ENCODE measurements at places on chromosomes 16 and 17.
A peak's percentile ranks its signal among the peaks of the same experiment; 100 is the strongest.

DNA sequence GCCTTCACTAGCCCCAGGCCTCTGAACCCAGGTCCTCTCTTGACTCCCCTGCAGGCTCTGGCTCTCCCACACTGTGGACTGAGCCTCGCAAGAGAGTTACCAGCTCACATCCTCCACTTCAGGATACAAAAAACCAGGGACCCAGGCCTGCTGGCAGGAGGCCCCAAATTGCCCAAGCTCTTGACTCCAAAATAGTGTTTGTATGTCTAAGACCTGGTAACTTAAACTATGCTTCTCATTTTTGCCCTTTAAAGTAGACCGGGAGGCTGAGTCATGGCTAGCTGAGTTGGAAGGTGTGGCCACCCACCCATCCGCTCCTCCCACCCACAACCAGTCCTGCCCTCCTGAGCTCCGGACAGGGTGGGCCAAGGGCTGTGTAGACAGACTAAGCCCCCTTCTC, 250.0 kb downstream of the SOX9 start:
- DNase-seq, result no peak

GRCh38 chr17:66564992-66565465, 262.6 kb downstream of the PRKCA start:
- no peak for DNase-seq

DNA sequence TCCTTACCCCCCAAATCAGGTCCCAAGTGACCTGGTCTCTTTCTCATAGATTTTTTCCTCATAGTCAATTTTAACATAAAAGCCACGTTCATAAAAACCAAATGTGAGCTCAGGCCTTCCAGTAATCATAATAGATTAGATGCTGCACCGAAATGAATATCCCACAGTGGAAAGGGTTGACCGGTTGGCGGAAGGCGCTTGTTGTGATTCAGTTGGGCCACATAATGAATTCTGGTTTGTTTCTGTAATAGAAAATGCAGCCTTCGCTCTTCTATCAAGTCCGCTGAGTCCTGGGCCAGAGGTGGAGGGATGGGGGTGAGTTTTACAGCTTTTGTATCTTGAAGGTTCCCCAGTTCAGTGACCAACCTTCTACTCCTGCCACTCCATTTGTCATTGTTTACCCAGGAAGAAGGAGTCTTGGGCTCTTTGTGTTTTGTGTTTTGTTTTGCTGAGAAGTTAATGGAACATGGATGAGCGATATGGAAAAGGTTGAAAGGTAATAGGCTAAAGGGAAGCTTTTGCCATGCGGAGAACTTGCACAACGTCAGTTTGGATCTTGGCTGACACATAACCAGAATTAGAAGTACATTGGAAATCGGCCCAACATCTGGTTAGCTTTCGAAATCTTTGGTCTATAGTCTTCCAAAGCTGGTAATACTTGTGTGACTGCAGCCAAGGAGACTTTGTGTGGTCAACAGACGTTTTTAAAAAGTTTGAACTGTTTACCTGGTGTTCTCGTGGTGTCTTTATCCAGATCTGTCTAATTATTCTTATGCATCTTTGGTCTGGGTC, 89.5 kb downstream of the CLEC16A start:
- DNase-seq, result no peak

- no peak for DNase-seq
These were observed at the start of gene CAVIN1 for GRCh38 chr17:42422958-42423712. CAVIN1 (minus strand) TSS chr17:42423256; CDS start chr17:42423097, 159 bp downstream.

DNA sequence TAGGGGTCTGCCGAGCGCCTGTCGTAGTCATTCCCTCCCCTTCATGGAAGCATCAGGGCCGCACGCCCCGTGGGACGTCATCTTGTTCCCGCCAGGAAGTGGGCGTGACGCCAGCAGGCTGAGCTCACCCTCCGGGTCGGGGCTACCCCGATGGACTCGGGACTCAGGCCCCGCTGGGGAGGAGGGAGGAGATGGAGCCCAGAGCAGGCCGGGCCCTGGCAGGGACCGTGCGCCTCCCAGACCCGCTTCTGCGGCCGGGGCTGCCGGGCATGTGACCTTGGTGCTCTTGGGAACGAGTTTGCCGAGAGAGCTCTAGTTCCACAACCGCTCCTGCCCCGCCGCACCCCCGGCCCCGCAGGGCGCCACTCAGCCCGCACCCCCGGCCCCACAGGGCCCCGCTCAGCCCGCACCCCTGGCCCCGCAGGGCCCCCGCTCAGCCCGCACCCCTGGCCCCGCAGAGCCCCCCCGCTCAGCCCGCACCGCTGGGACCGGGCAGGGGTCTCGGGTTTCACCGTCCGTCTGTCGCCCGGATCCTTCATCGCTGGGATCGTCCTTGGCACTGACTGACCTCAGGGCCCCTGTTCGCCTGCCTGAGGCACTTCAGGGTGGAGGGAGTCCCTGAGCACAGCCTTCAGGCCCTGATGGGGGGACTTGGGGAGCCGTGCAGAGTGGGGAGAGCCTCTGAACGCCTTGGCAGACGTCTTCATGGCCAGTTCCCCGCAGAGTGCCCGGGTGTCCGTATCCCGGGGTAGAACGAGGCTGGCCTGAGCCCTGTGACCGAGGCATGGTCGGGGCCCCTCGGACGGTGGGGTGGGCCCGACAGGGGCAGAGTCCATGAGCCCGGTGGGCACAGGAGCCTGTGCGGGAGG, 5.8 kb downstream of the CACNA1H start:
- DNase-seq, result no peak

DNA sequence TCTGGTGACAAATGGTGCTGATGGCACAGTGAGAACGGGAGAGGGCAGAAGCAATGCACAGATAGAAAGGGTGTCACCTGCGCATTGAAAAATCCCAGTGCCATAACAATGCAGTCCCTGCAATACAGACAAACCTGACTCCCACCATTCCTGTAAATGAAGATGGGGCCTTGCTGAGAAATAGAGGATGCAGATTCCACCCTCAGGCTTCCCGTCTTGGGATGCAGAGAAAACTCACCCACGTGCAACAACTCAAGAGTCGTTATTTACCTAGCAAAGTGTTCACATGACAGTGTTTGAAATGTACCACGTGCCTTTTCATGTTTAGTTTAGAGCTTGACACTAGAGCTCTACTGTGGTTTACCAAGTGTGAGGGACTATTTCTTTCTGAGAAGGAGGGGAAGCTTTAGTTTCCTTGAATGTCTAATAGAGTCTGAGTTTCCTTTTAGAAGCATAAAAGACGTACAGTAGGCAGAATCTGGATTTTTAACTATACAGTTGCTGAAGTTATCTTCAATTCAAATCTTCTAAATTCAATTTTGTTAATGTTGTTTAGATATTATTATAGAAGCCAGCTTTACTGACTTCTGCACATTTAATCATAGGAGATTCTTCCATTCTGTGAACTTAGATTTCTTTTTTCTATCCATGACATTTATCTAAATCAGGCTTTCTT, 35.6 kb downstream of the WWOX start:
- no peak for DNase-seq

DNA sequence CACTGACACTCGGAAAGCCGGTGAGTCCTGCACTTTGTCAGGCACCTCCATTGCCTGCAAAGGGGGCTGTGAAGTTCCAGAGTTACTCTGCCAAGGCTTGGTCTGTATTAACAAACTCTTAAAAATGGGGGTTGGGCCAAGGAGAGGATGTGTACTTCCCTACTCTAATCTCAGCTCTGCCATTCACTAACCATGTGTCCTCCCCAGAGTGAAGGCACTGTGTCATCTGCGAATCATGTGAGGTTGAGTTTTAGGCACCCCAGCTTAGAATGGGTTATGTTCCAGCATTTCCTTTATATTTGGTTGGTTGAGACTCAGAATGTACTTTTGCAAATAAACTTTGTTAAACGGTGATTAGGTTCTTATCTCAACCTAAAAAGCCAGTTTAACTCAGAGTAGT, 24.9 kb downstream of the ERCC4 start:
- no peak for DNase-seq

DNA sequence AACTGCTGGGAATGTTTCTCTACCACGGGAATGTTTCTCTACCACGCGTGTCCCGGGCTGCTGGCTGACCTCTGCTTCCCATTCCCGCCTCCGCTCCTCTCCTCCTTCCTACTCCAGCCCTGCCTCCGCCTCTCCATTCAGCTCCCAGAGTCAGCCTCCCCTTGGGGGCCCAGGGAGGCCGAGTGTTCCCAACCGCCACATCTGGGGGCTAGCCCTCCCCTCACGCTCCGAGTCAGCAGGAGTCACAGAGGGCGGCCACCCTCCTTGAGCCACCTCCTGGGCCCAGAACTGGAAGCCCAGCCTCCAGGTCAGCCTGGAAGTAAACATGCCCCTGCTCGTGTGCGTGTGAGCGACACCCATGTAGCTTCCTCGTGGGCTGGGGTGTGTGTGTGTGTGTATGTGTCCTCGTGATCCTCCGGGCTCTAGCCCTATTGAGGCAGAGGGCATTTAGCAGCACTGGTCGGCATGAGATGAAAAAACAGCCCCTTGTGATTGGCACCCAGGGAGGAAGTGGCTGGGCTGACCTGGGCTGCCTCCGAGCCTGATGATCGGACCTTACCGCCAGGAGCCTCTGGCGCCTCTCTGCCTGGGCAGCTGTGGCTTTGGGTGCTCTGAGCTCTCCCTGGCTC, 7.3 kb downstream of the CYGB start:
- no peak for DNase-seq

- DNase-seq, result peak; percentile 11
These were observed 20.5 kb downstream of the EFTUD2 start for GRCh38 chr17:44878627-44879221.

GRCh38 chr16:2095315-2095853, 40.3 kb downstream of the PKD1 start:
- DNase-seq, result no peak

GRCh38 chr17:66906321-66907278, 57.9 kb upstream of the CACNG4 start:
- peak; percentile 35 for DNase-seq

GRCh38 chr17:7580604-7581575, 1.5 kb downstream of the CD68 start:
- DNase-seq, result no peak

DNA sequence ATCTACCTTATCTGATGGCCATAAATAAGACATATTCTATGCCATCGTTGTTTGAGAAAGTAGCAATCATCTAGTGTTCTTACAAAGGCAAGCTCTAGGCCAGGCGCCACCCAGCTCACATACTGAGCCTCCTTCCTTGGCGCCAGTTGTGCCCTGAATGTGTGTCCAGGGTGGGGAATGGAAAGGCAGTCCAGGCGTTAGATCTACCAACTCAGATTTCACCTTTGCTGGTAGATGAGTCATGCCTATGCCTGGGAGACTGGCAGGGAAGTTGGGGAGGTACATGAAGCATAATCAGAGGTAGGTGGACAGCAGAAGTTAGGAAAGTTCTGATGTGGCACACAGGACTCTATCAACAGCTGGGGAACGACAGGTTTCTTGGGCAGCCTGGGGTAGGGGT, 23.6 kb downstream of the SDR42E1 start:
- no peak for DNase-seq

GRCh38 chr16:49050607-49051006, 231.0 kb downstream of the CBLN1 start:
- DNase-seq, result no peak

- no peak for DNase-seq
These were observed 30.3 kb upstream of the RPH3AL start for GRCh38 chr17:382644-383533.

DNA sequence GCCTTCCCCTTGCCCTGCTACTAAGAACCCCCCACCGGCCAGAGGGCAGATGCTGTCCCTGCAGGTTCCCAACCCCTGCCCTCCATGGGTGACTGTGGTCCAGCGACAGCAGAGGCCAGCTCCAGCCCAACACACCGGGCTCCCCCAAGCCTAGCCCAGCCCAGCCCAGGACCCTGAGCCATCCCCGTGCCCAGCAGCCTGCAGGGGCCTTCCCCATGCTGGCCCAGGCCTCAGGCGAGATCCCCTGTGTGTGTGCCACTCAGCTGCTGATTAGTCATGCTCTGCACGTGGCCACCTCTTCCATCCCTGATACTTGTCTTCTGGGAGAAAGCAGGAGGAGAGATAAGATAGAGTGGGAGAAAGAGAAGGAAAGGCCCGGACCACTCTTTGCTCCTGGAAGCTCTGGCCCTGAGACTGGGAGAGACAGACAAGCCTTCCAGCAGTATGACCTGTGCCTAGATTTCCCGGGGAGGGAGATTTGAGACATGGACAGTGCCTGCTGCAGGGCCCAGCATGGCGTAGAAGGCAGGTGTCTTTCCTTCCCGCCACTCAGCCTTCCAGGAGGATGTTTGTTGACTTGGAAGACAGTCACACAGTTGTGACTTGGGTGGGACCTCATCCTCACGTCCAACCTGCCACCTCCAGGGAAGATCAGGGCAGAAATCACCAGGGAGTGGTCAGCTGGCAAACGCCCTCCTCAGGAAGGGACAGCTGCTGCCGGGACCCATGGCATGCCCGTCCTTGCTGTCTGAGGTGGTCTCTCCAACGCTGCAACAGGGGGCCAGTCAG, 41.3 kb upstream of the RASD1 start:
- DNase-seq, result no peak

GRCh38 chr16:10685709-10686108, 9.0 kb downstream of the TEKT5 start:
- no peak for DNase-seq

- no peak for DNase-seq
These were observed 19.2 kb downstream of the CLEC19A start for GRCh38 chr16:19304750-19305149.

GRCh38 chr17:78267253-78268073, 36.0 kb downstream of the TMEM235 start:
- no peak for DNase-seq

- no peak for DNase-seq
These were observed 42.8 kb downstream of the SPOP start for GRCh38 chr17:49635121-49635520.

DNA sequence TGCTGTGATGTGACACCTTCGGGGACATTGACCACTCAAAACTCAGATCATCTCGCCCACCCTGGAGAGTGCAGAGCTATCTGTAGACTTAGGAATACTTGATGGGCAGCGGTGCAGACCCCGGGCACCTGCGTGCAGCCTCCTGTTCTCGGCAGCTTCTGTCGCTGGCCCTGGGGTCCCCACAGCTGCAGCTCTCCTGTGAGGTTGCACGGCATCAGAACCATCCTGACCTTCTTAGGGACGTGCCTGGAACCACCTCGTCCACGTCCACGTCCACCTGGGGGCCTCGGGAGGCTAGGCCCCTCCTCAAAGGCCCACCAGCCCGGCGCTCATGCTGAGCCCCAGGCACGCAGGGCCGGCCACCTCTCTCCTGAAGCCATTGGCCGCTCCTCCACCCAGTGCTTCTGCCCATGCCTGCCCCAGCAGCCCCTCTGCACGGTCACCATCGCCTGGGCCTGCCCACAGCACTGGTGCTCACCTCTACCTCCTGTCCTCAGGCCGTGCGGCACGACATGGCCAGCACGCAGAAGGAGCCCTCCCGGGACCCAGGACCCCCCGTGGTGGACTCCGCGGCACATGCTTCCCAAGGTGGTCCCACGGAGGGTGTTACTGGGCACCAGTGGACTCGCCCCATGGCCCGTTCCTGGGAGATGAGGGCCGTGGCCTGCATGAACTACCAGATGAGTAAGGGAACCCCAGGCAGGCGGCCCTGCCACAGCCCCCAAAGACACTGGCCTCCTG, 2.3 kb upstream of the WFIKKN1 start:
- DNase-seq, result no peak

- DNase-seq, result no peak
These were observed 65.6 kb downstream of the SDR42E1 start for GRCh38 chr16:81945665-81946064.

Measured in activated T-cell treated with anti-CD3 and anti-CD28 coated beads for 1 hour (primary cell).